Right atrium auricular region (tissue), 2 donors: ENCODE measurements at places on chromosomes 12 and 14.

DNA sequence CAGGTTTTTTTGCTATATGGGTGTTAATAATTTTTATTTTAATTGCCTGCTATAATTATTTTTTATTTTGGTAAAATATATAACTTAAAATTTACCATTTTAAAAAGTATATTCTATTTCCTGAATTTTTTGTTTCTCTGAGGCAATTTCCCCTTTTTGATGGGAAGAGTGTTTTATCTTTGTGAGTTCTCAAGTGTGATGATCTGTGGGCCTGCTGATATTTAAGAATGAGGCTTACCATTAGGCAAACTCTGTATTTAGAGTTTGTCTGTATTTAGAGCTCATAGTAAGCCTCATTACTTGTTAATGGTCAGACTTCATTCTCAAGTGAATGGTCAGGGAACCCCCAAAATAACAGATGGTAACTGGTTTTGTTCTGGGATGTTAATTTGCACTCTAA, 48.0 kb downstream of the WNK1 start:
- DNase-seq: no peak

DNA sequence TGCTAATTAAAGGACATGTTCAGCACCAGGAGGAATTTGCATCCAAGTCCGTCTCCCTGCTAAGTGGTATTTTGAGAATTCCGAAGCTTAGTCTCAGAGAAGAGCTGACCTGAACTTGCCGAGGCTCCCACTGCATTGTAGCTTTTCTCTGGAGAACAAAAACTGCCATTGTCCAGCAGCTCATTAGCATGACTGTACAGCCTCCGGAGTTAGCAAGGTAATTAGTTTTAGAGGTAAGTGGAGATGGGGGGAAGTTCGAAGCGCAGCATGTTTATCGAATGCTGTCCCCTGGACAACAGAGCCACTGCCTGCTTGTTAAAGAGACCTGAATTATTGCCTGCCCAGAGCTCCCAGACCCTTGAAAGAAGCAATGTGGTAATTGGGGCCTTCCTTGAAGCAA, 160.3 kb upstream of the PELI2 start:
- DNase-seq: no peak

- DNase-seq: no peak
Observed at GRCh38 chr14:21496453-21496852, 14.7 kb downstream of the METTL3 start.

DNA sequence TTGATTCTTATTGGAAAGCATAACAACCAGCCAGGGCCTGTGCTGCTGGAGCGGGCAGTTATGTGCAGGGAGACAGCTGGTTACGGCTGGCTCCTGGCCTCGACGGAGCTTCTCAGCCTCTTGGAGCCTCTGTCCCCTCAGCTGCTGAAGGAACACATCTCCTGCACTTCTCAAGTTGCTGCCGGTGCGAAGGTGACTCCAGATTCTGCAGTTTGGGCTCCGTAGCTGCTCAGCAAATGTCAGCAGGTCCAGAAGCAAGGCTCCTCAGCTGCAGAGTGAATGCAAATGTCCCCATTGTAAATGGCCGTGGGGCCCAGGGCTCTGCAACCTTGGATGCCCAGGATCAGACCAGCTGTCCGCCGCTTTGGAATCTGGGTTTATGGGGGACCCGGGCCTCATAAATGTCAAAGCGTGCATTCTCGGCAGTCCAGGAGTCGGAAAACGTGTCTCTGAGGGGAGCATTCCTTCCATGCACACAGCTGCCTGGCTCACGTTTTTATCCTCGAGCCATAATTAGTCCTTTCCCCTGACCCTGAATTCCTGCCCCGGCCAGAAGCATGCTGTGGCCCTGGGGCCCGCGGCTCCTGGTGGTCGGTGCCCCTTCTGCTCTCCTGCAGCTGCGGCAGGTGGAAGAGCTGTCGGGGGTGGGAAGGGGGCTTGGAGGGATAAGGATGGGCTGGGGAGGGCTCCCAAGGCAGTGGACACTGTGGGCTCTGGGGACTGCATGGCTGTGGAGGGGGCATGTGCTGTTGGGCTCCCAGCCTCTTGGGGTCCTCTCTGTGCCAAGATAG, 106.0 kb downstream of the KIF26A start:
- DNase-seq: no peak

- no peak for DNase-seq
Observed at GRCh38 chr14:72962829-72963312, 36.6 kb downstream of the DCAF4 start.

DNA sequence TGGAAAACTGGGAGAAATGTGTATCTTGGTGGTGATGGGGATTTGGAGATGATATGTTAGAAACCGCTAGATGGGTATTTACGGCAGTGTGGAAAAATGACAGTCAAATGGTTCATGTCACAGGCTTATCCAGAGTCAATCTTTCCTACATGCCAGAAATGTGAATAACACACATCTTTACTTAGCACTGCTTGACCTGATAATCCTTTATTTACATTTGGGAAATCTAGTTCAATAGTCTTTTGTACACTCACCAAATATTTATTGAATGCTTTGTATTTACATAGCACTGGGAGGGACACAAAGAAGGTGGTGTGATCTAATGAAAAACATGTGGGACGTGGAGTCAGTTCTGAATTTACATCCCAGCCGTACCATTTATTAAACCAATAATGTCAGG, 208.2 kb downstream of the DIO2 start:
- DNase-seq: no peak

GRCh38 chr12:91852634-91853033, 293.0 kb downstream of the BTG1 start:
- no peak for DNase-seq

DNA sequence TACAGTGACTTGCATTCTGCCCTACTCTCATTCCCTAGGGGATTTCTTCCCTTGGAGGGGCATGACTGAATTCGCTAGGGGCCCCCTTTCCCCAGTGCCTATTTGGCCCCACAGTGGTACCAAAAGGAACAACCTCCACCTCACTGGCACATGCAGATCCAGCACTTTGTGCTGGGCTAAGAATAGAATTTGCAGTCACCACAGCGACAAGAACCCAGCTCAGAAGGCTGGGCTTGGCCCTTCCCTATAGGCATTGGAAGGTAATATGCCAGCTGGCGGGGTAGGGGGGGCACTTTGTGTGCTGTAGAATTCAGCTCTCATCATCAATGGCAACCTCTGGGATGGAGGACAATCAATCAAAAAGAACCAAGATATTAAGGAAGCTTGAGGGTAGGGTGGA, 13.9 kb downstream of the BAZ2A start:
- DNase-seq: no peak

DNA sequence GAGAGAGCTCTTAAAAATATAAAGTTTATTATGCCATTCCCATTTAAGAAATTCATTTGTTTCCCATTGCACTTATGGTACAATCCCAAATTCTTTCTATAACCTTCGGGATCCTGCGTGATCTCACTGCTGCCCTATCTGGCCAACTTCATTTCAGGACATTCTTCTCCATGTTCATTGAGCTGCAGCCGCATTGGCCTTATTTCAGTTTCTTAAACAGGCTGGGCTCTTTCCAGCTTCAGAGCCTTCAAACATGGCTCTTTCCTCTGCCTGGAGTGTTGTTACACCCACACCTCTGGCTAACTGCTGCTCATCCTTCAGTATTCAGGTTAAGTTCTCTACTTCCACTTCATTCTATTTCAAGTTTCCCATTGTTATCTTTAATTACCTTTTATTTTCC, 58.5 kb upstream of the LRTM2 start:
- no peak for DNase-seq

DNA sequence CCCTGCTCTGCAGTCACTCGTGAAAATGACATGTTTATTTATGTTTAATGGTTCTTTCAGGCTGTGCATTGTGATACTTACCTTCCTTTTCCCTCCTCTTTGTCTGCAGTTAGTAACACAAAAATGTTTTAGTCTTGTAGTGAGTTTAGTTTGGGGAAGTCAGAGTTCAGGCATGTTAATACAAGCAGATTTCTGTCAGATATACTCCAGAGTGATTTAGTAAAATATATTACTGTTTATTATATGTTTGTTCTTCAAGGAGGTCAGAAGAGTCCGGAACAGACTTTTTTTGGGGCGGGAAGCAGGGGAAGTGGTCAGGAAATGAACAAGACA, 28.7 kb downstream of the MSRB3 start:
- DNase-seq: no peak

DNA sequence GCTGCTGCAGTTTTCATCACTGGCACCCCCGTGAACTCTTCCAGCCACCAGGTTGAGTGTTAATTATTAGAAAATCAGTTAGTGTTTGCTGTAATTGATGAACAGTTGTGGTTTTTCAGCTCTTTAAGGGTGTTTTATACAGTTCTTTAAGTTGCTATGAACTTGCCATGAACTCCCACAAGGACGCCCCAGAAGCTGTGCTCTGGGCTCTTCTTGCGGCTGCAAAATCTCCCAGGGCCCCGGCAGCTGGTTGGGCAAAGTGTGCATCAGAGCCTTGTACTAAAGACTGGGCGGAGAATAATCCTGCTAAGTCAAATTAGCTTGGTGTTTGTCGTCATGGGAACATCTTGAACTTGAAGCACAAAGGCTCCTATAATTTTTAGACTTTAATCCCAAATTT, 82.2 kb downstream of the EML1 start:
- no peak for DNase-seq

DNA sequence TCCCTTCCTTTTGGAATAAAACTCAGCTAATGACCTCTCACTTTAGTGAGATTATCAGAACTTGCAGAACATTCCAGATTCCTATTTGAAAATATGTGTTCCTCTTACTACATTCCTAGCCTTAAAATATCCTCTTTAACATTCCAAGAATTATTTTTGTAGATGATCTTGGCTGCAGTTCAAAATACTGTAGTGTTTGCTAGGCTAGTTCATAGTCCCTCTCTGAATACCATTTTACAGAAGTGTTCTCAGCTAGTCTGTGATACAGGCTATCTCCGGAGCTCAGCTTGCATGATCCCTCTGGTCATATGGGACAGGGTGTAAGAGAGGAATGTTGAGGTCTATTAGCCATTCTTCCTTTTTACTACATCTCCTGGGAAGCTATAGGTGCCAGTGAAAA, 17.6 kb upstream of the GPR33 start:
- no peak for DNase-seq

- no peak for DNase-seq
Observed at GRCh38 chr12:29750131-29750927, 33.4 kb downstream of the TMTC1 start.

DNA sequence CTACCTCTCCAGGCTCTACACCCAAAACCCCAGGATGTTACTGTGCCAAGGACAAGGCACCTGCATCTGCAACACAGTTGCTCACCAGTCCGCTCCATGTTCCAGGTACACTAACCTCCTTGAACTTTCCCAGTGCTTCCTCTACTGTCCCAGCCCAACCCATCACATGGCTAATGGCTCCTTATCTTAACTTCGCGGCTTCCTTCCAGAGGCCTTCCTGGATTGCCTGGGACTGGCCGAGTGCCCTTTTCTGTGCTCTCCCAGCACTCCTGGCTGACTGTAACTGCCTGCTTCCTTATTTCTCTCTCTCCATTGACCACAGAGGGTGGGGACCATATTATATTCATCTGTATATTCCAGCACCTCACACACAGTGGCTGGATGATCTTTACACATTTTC, 20.9 kb downstream of the POMT2 start:
- DNase-seq: no peak
